ENCODE measurements at places on chromosomes 11 and 22.
A peak's percentile ranks its signal among the peaks of the same experiment; 100 is the strongest.

- DNase-seq = no peak
These were observed 80.6 kb upstream of the CARD18 start for GRCh38 chr11:105220121-105220520.

DNA sequence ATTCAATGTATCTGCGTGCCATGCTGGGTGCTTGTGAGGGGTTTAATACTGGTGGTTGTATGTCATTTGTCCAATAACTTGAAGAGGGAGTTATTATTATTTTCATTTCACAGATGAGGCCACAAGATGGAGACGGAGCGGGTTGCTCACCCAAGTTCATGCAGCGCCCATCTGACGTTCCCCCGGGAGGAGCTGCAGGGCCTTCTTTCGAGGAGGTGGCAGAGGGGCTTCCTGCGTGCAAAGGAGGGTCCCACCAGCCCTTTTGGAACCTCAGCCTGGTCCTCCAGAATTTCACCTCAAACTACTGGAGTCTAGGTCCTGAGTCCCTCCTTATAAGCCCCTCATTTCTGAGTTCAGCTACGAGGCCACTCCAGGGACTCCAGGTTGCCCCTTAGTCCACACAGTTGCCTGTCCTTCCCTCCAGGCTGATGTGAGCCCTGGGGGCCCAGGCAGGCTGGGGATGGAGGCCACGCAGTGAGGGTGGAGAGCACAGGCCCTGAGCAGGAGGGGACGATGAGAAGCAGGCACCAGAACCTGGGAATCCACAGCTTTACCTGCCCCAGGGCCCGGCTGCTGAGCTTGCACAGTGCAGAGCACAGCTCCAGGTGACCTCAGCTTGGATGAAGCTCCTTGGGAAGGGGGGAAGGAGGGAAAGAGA, 2.9 kb upstream of the VSIG10L2 start:
- DNase-seq = no peak

GRCh38 chr11:118791111-118791960, at the start of gene DDX6:
Gene DDX6 (minus strand): TSS chr11:118791164. CDS start chr11:118786251, 4,913 bp downstream.
- DNase-seq = peak; percentile 98

DNA sequence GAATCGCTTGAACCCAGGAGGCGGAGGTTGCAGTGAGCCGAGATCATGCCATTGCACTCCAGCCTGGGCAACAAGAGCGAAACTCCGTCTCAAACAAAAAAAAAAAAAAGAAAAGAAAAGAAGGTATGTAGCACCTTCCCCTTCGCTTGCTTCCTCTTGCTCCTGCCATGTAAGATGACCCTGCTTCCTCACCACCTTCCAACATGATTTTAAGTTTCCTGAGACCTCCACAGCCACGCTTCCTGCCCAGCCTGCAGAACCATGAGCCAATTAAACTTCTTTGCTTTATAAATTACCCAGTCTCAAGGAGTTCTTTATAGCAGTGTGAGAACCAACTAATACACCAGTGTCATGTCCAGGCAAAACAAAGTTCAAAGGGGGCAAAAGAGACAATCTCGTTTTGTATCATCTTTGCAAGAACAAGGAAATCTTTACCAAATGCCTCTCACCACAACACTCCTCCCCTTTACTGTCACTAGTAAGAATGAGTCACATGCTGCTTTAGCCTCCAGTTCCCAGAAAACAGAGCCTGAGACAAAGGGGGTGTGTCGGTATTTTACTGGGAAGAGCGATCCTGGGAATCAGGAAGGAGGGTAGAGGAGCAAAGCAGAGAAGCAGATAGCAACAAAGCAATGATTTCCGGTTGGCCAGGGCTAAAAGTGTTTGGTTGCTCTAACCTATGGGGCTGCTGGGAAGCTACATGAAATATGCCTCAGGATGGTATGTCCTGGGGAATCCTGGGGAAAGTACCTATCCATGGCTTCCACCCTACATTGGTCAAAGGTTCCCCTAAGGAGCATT, 10.5 kb upstream of the MCHR1 start:
- no peak for DNase-seq

DNA sequence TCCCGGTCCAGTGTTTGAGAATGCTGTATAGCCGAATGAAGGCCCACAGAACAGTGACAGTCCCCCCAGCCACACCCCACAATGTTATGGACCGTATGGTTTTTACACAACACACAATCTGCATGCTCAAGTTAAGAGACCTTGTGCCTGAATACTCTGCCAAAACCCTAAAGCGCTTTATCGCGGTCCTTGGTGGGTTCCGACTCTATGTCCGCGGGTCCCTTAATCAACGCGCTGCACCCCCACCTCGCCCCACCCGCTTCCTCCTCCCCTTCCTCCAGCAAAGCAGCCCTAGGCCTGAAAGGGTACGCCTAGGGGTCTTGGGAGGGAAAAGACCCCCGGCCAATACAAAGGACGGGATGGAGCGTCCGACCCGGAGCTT, 442 bp downstream of the COPB1 start:
- DNase-seq = no peak

GRCh38 chr11:13169709-13170108, 107.9 kb upstream of the BMAL1 start:
- no peak for DNase-seq

DNA sequence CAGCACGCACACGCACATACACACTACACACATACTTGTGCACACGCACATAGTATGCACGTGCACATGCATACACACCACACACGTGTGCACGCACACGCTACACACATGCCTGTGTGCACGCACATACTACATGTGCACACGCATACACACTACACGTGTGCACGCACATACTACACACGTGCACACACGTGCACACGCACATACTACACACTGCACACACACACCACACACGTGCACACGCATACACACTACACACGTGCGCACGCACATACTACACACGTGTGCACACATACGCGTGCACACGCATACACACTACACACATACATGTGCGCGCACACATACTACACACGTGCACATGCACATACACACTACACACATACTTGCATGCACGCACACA, 19.7 kb upstream of the ARHGAP8 start:
- no peak for DNase-seq

GRCh38 chr22:19824926-19825339, 29.7 kb downstream of the GNB1L start:
- peak; percentile 55 for DNase-seq

DNA sequence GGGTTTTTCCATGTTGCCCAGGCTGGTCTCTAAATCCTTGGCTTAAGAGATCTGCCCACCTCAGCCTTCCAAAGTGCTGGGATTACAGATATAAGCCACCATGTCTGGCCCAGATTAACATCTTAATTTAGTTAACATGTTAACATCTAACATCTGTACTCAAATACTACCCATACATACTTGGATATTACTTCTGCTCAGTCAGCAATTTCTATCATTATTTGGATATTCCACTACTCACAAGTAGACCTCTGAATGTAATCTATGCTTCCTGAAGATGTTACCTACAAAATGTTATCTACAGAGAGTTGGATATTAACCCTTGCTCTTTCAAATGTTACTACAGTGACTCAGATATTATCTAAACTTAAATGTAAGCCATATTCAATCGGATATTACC, 4.0 kb downstream of the CCKBR start:
- DNase-seq = no peak

GRCh38 chr11:96008161-96008720, 84.3 kb upstream of the MTMR2 start:
- no peak for DNase-seq

DNA sequence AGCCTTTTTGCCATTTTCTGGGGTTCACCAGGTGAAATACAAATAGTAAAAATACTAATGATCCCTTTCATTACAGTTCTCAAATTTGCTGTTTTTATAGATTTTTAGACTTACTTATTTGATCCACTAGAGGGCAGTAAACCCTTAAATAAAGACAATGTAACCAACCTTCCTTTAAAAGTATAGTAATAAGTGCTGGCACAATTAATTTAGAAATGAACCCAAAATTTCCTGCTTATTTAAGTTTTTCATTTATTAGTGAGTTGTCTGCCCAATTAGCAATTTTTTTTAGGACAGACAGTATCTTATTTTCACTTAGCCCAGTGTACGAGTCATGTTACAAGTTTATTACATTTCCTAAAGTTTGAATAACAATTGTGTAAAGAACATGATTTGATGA, 4.7 kb downstream of the DDIAS start:
- DNase-seq = no peak

GRCh38 chr22:28013611-28014010, 94.6 kb upstream of the PITPNB start:
- peak; percentile 56 for DNase-seq

- DNase-seq = no peak
These were observed 16.9 kb downstream of the IL2RB start for GRCh38 chr22:37132773-37133172.

GRCh38 chr11:124740277-124740882, 638 bp downstream of the NRGN start:
- no peak for DNase-seq

DNA sequence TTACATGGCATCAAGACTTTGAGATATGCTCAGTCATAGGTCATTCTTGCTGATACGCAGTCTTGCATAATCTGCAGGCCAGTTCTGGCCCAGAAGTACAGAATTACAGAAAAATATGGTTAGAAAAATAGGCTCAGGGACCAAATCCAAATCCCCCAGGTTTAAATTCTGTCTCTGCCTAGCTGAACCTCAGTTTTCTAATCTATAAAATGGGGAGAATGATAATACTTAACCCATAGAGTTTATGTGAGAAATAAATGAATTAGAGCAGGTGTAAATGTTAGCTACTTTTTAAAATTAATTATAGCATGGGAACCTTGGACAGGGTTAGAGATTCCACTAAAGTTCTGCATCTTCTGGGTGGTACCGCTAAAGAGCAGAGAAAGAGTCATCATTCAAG, 52.3 kb upstream of the FAM181B start:
- DNase-seq = no peak

GRCh38 chr11:45399166-45399565, 113.0 kb upstream of the SYT13 start:
- peak; percentile 50 for DNase-seq

Data from posterior vena cava (tissue), 2 donors.